ENCODE measurements at places on chromosomes 1 and 21.

- H3K36me3 ChIP-seq, result peaks cover 4% of the 10 kb centered on the region
- peaks cover 11% of the 10 kb centered on the region for H3K4me1 ChIP-seq
- no peak overlapping the region for H3K4me3 ChIP-seq
- H3K27me3 ChIP-seq, result no peaks in the 10 kb centered on the region
- peak overlapping the region; percentile 97 for H3K27ac ChIP-seq
Measured at GRCh38 chr1:100028765-100029164, 59.0 kb downstream of the SLC35A3 start.

- no peaks in the 10 kb centered on the region for H3K27me3 ChIP-seq
- H3K4me3 ChIP-seq, result no peak overlapping the region
- peaks cover 9% of the 10 kb centered on the region for H3K36me3 ChIP-seq
- peaks cover 61% of the 10 kb centered on the region for H3K4me1 ChIP-seq
- peak overlapping the region; percentile 8 for H3K27ac ChIP-seq
Measured at GRCh38 chr1:230186003-230186863, 119.2 kb downstream of the GALNT2 start.

DNA sequence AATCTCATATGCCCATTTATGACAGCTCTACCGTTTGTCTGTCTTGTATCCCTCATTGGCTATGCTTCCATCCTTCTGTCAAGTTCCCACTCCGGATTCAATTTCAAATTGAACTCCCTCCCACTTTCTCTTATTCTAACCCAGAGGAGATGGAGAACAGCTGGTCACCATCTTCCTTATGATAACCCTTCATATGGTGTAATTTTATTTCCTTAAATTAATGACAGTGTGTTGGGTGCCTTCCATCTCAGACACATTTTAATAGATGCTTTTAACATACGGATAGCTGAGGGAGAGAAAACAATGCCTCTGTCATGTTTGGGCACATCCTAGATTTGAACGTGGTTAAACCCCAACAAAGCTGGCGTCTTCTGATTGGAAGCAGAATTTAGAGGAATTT is 103.0 kb upstream of the PLXNA2 start:
- H3K4me1 ChIP-seq, result no peaks in the 10 kb centered on the region
- H3K27ac ChIP-seq, result no peak overlapping the region
- DNase-seq, result no peak
- no peak overlapping the region for H3K4me3 ChIP-seq
- H3K36me3 ChIP-seq, result no peaks in the 10 kb centered on the region
- H3K27me3 ChIP-seq, result peaks cover 9% of the 10 kb centered on the region

- H3K36me3 ChIP-seq, result no peaks in the 10 kb centered on the region
- H3K4me3 ChIP-seq, result no peak overlapping the region
- no peak for DNase-seq
- H3K4me1 ChIP-seq, result no peaks in the 10 kb centered on the region
Measured at GRCh38 chr1:222924136-222924706, 109.4 kb downstream of the DISP1 start.

GRCh38 chr1:184101141-184101540 is 49.6 kb downstream of the TSEN15 start:
- peaks cover 2% of the 10 kb centered on the region for H3K36me3 ChIP-seq
- H3K27ac ChIP-seq, result no peak overlapping the region
- no peaks in the 10 kb centered on the region for H3K4me1 ChIP-seq

- H3K27me3 ChIP-seq, result no peaks in the 10 kb centered on the region
- H3K4me3 ChIP-seq, result no peak overlapping the region
- DNase-seq, result no peak
- H3K4me1 ChIP-seq, result no peaks in the 10 kb centered on the region
Measured at GRCh38 chr1:200378096-200378495, 31.7 kb downstream of the ZNF281 start.

DNA sequence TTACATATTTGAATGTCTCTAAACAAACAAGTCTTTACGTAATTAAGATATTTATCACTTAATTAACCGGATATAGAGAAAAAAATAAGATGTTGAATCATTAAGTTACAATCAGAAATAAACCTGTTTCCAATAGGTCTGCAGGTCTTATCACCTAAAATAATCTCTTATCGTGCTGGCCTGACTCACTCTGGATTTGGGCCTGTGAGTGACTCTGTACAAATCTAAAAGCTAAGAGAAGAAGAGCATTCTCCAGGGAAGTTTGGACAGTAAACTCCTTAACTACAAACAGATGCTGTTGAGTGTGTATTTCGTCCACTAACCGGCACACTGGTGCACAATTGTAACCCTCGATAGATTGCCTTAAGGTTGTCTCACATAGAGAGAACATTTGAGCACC is 25.3 kb downstream of the CEP104 start:
- no peak overlapping the region for H3K4me3 ChIP-seq
- H3K36me3 ChIP-seq, result peaks cover 47% of the 10 kb centered on the region
- H3K27me3 ChIP-seq, result no peaks in the 10 kb centered on the region

DNA sequence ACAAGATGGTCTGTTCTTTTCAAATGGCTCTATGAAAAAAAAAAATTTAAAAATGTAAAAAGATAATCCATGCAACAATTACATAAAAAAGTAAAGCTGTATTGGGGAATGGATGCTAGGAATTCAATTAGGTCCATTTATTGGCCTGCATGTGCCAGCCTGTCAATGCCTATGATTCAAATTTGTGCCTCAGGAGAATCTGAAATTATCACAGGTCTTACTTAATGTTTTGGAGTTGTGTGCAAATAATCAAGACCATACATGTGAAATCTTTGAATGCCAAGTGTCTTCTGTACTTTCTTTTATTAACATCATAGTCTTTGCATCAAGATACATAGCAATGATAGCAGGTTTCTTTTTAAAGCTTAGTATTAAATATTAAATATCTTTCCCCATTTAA is 13.5 kb upstream of the KLHL12 start:
- no peaks in the 10 kb centered on the region for H3K27me3 ChIP-seq
- DNase-seq, result no peak
- H3K27ac ChIP-seq, result no peak overlapping the region
- H3K4me1 ChIP-seq, result no peaks in the 10 kb centered on the region
- no peak overlapping the region for H3K4me3 ChIP-seq

DNA sequence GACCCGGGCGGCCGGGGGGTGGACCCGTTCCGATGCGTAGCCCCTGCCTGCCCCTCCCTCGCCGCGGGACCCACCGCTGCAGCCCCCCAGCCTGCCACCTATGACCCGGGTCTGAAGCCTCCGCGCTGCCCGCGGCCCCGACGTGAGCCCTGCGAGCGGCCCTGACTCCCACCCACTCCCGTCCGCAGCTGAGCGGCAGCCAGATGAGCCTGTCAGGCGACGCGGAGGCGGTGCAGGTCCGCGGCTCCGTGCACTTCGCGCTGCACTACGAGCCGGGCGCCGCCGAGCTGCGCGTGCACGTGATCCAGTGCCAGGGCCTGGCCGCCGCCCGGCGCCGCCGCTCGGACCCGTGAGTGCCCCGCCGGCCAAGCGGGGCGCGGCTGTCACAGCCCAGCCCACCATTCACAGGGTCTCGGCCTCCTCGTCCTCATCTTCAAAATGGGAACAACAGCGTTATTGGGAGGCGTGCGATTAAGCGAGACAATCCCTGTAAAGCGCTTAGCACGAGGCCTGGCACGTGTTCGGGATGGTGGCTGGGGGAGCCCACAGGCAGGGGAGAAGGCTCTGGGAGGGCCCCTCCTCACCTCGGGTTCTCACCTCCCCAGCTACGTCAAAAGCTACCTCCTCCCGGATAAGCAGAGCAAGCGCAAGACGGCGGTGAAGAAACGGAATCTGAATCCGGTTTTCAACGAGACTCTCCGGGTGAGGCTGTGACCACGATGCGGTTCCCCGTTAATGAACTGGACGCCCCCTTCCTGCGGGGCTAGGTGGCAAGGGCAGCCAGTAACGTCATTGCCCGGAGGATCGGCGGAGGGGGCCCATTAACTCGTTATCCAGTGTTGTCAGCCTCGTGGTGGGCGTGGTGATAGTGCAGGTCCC is 8.2 kb downstream of the SYTL1 start:
- H3K27me3 ChIP-seq, result no peaks in the 10 kb centered on the region
- H3K36me3 ChIP-seq, result peaks cover 34% of the 10 kb centered on the region
- H3K4me1 ChIP-seq, result peaks cover 18% of the 10 kb centered on the region
- H3K4me3 ChIP-seq, result no peak overlapping the region
- no peak overlapping the region for H3K27ac ChIP-seq
- no peak for DNase-seq

- peaks cover 16% of the 10 kb centered on the region for H3K36me3 ChIP-seq
- peaks cover 48% of the 10 kb centered on the region for H3K4me1 ChIP-seq
- peak; percentile 82 for DNase-seq
- H3K27me3 ChIP-seq, result no peaks in the 10 kb centered on the region
- peak within 1 kb of the TSS; percentile 93 for H3K4me3 ChIP-seq
Measured at GRCh38 chr1:225881959-225882693, at the start of gene TMEM63A. Gene TMEM63A (minus strand): TSS chr1:225882380. CDS start chr1:225877580, 4,800 bp downstream.

- no peaks in the 10 kb centered on the region for H3K27me3 ChIP-seq
- no peak overlapping the region for H3K27ac ChIP-seq
- no peak for DNase-seq
- peaks cover 6% of the 10 kb centered on the region for H3K4me1 ChIP-seq
Measured at GRCh38 chr1:197129698-197130097, 16.8 kb downstream of the ASPM start.

- H3K4me1 ChIP-seq, result peaks cover 33% of the 10 kb centered on the region
- H3K36me3 ChIP-seq, result no peaks in the 10 kb centered on the region
- H3K4me3 ChIP-seq, result no peak overlapping the region
- no peaks in the 10 kb centered on the region for H3K27me3 ChIP-seq
Measured at GRCh38 chr1:8625981-8626898, 191.2 kb downstream of the RERE start.

DNA sequence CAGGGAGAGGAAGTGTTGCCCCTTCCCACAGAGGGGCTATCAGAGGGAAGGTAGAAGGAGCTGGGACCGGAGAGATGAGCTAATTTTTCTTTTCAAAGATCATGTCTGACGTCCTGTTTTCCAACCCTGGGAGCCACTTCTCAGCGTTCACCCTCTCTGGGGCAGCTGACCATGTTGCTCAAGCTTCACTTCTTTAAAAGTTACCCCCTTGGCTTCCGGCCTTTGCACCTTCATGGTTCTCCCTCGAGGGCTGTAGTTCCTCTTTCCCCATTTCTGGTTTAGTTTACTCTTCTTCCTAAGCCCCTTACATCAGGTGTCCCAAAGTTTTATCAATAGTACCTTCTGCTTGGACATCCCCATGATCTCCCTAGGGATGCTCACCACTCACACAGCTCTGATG is 23.8 kb upstream of the CSF1 start:
- H3K36me3 ChIP-seq, result peaks cover 3% of the 10 kb centered on the region
- DNase-seq, result no peak
- H3K4me3 ChIP-seq, result no peak overlapping the region
- no peak overlapping the region for H3K27ac ChIP-seq
- H3K27me3 ChIP-seq, result no peaks in the 10 kb centered on the region

DNA sequence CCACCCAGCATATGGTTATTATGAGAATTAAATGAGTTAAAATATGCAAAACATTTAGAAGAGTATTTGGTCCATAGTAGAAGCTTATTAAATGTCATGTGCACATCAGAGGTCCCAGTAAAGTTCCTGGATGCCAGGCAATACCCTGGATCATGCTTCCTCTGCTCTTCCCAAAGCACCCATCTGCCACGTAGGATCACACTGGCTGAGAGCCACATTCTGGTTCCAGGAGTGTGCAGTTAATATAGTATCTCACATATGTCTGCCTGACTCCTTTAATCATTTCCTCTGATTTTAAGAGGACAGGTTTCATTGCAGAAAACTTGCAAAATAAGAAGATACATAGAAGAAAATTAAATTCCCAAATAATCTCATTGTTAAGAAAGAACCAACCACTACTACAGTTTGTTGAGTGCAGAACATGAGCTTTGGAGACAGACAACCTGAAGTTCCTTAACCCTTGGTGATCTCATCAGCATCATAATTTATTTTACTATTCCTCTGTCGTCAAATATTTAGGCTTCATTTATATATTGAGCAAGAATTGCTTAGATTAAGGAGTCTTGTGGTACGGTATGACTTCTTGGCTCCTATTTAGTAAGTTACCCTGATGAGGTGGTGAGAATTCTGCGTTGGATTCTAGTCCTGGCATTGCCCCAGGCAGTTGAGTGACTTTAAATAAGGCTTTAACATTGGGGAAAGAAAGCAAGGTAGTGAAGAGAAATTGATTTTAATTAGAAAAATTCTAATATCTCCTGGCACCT is 12.3 kb downstream of the SGIP1 start:
- H3K27me3 ChIP-seq, result peaks cover 22% of the 10 kb centered on the region
- H3K27ac ChIP-seq, result no peak overlapping the region
- H3K36me3 ChIP-seq, result no peaks in the 10 kb centered on the region
- H3K4me3 ChIP-seq, result no peak overlapping the region
- DNase-seq, result no peak

DNA sequence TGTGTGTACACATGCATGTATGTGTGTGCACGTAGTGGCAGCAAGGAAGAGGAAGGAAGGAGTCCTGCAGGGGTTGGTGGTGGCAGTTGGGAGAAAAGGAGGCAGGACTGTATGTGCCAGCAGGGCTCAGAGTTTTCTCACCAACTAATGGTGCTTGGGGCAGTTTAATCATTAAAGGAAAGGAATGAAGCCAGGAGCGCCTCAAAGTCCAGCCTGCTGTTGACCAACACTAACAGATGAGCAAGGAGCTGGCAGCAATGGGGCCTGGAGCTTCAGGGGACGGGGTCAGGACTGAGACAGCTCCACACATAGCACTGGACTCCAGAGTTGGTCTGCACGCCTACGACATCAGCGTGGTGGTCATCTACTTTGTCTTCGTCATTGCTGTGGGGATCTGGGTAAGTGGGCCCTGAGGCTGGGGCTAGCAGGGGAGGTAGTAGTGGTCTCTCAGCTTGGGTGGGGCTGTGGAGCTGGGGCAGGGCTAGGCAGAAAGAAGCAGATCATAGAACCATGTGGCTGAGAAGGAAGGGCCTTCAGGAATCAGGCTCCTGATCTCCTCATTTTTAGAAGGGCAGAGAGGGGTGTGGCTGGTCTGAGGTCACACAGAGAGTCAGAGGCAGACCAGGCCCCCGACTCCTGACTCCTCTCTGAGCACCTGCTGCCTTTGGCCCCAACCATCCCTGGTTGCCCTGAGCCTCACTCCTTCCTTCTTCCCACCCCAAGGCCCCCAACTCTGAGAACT is at the start of gene SLC5A9:
Gene SLC5A9 (plus strand): TSS at position 216 of the 742 bp plus-strand sequence. CDS start 21 bp downstream, at position 237.
- no peak within 1 kb of the TSS for H3K4me3 ChIP-seq
- H3K4me1 ChIP-seq, result peaks cover 6% of the 10 kb centered on the region
- no peaks in the 10 kb centered on the region for H3K27me3 ChIP-seq
- no peak for DNase-seq
- H3K36me3 ChIP-seq, result peaks cover 2% of the 10 kb centered on the region
- H3K27ac ChIP-seq, result no peak within 1 kb of the TSS

- peaks cover 30% of the 10 kb centered on the region for H3K27me3 ChIP-seq
- H3K4me3 ChIP-seq, result no peak overlapping the region
- DNase-seq, result no peak
- H3K27ac ChIP-seq, result no peak overlapping the region
- H3K4me1 ChIP-seq, result peaks cover 11% of the 10 kb centered on the region
- H3K36me3 ChIP-seq, result no peaks in the 10 kb centered on the region
Measured at GRCh38 chr1:237444120-237444790, 402.3 kb downstream of the RYR2 start.
